ENCODE measurements at places on chromosomes 4 and X. TPM values are rescaled to one million over a fixed set of nuclear protein-coding genes. Genes with fewer than 3 reads are reported as not detected.

The FGFBP1 gene
- not detected for total RNA-seq

The PGK1 gene
- total RNA-seq = 432 TPM

The GLOD5 gene
- not detected for total RNA-seq

The PLP1 gene
- not detected for total RNA-seq

The SLC6A14 gene
- total RNA-seq = not detected

The MAGEE2 gene
- total RNA-seq = not detected

The DMP1 gene
- total RNA-seq = not detected

DNA sequence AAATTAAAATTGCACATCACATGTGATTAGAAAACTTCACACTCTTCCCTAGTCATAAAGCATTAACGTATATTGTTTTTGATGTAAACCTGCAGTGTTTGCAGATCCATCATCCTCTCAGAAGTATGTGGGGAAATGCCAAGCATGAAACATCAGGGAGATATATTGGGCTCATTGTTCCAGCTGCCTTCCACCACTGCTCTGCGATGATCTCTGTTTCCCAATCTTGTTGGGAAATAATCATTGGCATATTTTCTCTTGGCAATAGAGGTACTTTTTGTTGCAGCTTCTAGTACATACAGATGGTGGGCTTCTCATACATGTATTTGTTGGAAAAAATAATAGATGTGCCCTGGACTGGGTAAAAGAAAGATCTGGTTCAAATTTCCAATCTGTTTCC, 466.3 kb upstream of the HS3ST1 start:
- no peaks in the 10 kb centered on the region for H3K27me3 ChIP-seq
- H3K4me3 ChIP-seq = no peak overlapping the region
- no peak overlapping the region for H3K27ac ChIP-seq
- no peaks in the 10 kb centered on the region for H3K36me3 ChIP-seq

- no peak overlapping the region for H3K4me3 ChIP-seq
- H3K27me3 ChIP-seq = no peaks in the 10 kb centered on the region
- H3K27ac ChIP-seq = no peak overlapping the region
- peaks cover 4% of the 10 kb centered on the region for H3K4me1 ChIP-seq
These were observed 49.6 kb downstream of the HPF1 start for GRCh38 chr4:169707958-169708643.

GRCh38 chr4:661881-662761, 12.0 kb downstream of the ATP5ME start:
- no peaks in the 10 kb centered on the region for H3K36me3 ChIP-seq
- H3K27me3 ChIP-seq = no peaks in the 10 kb centered on the region
- H3K4me1 ChIP-seq = peaks cover 4% of the 10 kb centered on the region
- no peak overlapping the region for H3K27ac ChIP-seq
- H3K4me3 ChIP-seq = no peak overlapping the region

DNA sequence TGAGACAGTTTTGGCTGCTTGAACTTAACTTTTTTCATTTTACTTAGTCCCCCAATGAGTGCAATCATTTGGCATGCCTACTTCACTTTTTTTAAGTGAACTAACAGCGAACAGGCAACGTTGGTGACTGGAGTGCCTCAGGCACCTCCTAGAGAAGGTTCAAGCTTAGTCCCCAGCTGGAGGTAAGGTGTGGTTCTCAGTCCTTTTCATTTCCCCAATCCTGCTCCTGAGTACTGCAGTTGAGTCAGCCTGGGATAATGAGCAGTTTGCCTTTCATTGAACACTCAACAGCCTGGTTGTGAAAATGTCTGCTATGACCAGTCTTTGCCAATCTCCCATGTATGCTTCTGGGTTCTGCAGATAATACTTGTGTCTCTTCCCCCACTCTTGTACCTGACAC, 109.5 kb downstream of the CDKL5 start:
- peaks cover 6% of the 10 kb centered on the region for H3K27me3 ChIP-seq

- no peaks in the 10 kb centered on the region for H3K36me3 ChIP-seq
- H3K4me1 ChIP-seq = no peaks in the 10 kb centered on the region
- DNase-seq = no peak
- H3K27me3 ChIP-seq = no peaks in the 10 kb centered on the region
- no peak overlapping the region for H3K4me3 ChIP-seq
These were observed 966.2 kb downstream of the RPA4 start for GRCh38 chrX:97849951-97850350.

DNA sequence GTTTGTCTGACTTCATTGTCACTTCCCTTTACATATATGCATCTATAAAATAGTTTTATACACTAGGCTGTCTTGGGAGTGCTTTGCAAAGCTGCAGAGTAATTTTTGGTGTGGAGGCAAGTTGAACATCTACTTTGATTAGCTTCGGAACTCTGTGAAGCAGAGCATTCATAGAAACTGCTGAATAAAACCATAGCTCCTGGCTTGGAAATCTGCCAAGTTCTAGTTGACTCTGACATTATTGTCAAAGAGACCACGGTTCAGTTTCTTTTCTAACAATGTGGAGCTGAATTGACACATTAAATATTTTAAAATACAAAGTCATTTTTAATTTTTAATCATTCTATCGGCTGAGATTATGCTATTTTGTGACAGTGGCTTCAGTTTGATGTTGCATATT, 335.0 kb downstream of the BMPR1B start:
- no peaks in the 10 kb centered on the region for H3K27me3 ChIP-seq
- H3K4me1 ChIP-seq = peaks cover 26% of the 10 kb centered on the region
- no peaks in the 10 kb centered on the region for H3K36me3 ChIP-seq
- peak; percentile 50 for DNase-seq
- no peak overlapping the region for H3K27ac ChIP-seq

- no peak overlapping the region for H3K27ac ChIP-seq
- H3K36me3 ChIP-seq = no peaks in the 10 kb centered on the region
- H3K4me3 ChIP-seq = no peak overlapping the region
- DNase-seq = no peak
- no peaks in the 10 kb centered on the region for H3K4me1 ChIP-seq
These were observed 67.6 kb upstream of the GPR101 start for GRCh38 chrX:137101273-137101990.

GRCh38 chr4:100986360-100986868, 360.9 kb downstream of the PPP3CA start:
- no peak for DNase-seq
- H3K27me3 ChIP-seq = no peaks in the 10 kb centered on the region
- H3K4me3 ChIP-seq = no peak overlapping the region
- H3K36me3 ChIP-seq = no peaks in the 10 kb centered on the region
- H3K27ac ChIP-seq = no peak overlapping the region

GRCh38 chr4:139858436-139859205, 193.0 kb downstream of the MGST2 start:
- H3K27ac ChIP-seq = no peak overlapping the region
- H3K27me3 ChIP-seq = no peaks in the 10 kb centered on the region
- no peak for DNase-seq
- H3K4me1 ChIP-seq = peaks cover 12% of the 10 kb centered on the region
- H3K4me3 ChIP-seq = no peak overlapping the region

DNA sequence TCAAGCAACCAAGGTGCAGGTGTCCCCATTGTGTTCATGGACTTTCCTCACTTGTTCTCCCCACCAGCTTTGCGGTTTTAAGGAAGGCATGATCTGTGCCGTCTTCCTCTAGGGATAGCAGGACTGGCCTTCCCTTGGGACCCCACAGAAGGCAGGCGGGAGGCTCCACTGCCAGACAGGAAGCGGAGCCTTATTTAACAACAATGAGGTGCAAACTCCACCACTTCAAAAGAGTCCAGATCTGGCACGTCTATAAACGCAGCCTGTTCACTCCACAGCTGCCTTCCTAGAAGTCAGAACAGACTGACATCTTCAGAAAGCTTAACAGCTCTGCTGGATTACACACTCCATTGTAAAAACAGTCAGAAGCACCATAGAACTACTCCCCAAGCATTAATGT, 1.7 kb upstream of the GPR143 start:
- H3K36me3 ChIP-seq = no peaks in the 10 kb centered on the region
- DNase-seq = peak; percentile 83
- no peak overlapping the region for H3K27ac ChIP-seq
- H3K4me1 ChIP-seq = peaks cover 16% of the 10 kb centered on the region

DNA sequence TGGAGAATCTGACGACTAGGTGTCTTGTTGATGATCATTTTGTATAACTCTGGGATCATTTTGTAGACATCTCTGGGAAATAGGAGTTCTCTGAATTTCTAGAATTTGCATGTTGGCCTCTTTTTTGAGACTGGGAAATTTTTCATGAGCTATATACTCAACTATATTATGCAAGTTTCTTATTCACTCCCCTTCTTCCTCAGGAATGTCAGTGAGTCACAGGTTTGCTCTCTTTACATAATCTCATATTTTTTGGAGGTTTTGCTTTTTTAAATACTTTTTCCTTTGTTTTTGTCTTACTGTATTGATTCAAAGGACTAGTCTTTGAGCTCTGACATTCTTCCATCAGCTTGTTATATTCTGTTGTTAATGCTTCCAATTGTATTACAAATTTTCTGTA, 1324.2 kb downstream of the TECRL start:
- no peak for DNase-seq
- no peaks in the 10 kb centered on the region for H3K4me1 ChIP-seq
- H3K36me3 ChIP-seq = no peaks in the 10 kb centered on the region
- H3K27me3 ChIP-seq = no peaks in the 10 kb centered on the region
- no peak overlapping the region for H3K4me3 ChIP-seq

- H3K4me3 ChIP-seq = no peak overlapping the region
- no peaks in the 10 kb centered on the region for H3K4me1 ChIP-seq
- no peak overlapping the region for H3K27ac ChIP-seq
- H3K36me3 ChIP-seq = no peaks in the 10 kb centered on the region
These were observed 11.5 kb upstream of the SRPX start for GRCh38 chrX:38232079-38232686.

DNA sequence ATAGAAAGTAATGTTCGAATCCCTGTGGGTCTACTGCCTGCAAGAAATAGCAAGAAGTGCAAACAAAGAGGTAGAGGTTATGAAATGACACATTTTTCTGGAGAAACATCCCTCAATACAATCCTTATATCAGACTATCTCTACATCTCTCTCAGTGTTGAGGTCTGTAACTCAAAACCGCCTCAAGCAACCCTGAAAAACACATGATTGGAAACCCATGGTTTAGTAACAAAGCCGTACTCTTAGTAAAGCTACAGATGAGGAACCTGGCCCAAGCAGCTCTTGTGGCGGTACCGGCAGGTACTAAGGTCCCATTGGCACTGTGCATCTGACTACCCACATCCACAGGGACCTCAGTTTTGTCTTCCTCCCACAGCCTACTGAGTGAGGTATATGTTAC, 53.9 kb downstream of the IRF2 start:
- H3K27ac ChIP-seq = no peak overlapping the region
- H3K27me3 ChIP-seq = no peaks in the 10 kb centered on the region
- H3K4me3 ChIP-seq = no peak overlapping the region
- no peak for DNase-seq

DNA sequence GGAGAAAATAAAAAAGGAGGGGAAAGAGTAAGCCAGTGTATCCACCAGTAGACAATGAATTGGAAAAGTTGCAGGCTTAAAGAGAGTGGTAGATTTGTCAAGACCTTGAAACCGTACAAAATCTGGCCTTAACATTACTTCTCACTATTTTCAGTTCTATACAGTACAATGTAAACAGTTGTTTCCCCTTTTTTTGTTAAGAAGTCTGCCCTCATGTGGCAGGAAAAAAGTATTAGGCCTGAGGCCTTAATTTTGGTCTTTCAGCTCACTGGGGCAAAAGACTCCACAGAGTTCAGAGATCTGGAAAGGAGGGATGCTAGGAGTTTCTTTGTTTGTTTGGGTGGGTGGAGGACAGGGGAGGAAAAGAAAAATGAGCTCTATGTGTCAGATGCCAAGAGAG, 92.8 kb upstream of the CCDC160 start:
- no peak overlapping the region for H3K27ac ChIP-seq
- H3K4me3 ChIP-seq = no peak overlapping the region
- H3K27me3 ChIP-seq = peaks cover 15% of the 10 kb centered on the region
- H3K36me3 ChIP-seq = no peaks in the 10 kb centered on the region
- no peaks in the 10 kb centered on the region for H3K4me1 ChIP-seq

DNA sequence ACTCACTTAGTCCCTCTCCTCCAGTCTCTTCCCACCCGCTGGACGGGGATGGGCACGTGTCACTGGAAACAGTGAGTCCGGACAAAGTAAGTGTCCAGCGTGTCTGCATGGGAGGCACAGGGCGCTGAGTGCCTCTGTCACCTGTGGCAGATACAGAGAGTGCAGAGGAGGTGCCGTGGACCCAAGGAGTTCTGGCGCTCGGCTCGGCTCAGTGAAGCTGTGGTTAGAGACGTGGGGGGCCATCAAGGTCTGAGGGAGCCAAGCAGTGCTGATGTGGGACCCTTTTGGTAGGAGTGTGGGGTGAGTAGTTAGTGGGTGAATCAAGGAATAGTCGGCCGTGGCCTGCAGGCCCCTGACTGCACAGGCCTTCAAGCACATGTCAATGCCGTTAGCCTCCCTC, 40.1 kb upstream of the MSANTD1 start:
- H3K27ac ChIP-seq = no peak overlapping the region
- no peaks in the 10 kb centered on the region for H3K27me3 ChIP-seq
- H3K4me1 ChIP-seq = no peaks in the 10 kb centered on the region
- H3K4me3 ChIP-seq = no peak overlapping the region
- DNase-seq = no peak
- peaks cover 34% of the 10 kb centered on the region for H3K36me3 ChIP-seq

GRCh38 chr4:152422817-152423320, 113.0 kb downstream of the FBXW7 start:
- no peaks in the 10 kb centered on the region for H3K36me3 ChIP-seq
- H3K4me3 ChIP-seq = no peak overlapping the region
- H3K27me3 ChIP-seq = no peaks in the 10 kb centered on the region
- DNase-seq = no peak
- no peaks in the 10 kb centered on the region for H3K4me1 ChIP-seq

DNA sequence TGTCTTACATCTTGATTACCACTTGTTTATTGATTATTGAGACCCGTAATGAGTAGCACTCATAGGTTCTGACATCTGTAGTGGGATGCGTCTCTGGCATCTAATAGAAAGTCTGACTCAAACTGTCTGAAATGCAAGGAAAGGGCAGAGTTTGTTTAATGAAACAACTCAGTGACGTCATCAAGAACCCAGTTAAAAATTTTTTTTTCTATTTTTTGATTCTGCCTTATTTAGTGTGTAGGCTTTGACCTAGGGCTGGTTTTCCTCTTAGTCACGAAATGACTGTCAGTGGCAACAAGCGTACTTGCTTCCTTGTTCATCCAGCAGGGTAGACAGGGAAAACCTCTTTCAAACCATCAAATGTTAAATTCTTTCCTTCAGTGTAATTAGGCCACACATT, 3.1 kb upstream of the CDKL5 start:
- no peaks in the 10 kb centered on the region for H3K36me3 ChIP-seq
- no peak for DNase-seq
- no peak overlapping the region for H3K27ac ChIP-seq
- no peak overlapping the region for H3K4me3 ChIP-seq
